ENCODE measurements at places on chromosomes 1 and 21.

DNA sequence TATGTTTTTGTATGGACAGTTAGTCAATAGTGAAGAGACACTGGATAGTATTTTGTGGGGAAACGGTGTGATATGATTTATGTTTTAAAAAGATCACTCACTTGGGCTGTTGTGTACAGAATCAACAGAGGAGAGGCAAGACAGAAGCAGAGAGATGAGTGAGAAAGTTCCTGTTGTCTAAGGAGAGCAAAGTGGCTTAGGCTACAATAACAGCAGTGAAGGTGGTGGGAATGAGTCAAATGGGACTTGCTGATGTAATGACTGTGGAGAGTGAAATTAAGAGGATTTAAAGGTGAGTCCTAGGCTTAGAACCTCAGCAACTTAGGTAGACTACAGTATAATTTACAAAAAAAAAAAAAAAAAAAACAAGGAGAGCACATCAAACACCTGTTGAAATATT, 169.2 kb upstream of the HP1BP3 start:
- no peak for DNase-seq

GRCh38 chr1:94955767-94956632, 29.1 kb upstream of the CNN3 start:
- no peak for DNase-seq

GRCh38 chr1:56331207-56331891, 248.0 kb downstream of the PLPP3 start:
- no peak for DNase-seq

DNA sequence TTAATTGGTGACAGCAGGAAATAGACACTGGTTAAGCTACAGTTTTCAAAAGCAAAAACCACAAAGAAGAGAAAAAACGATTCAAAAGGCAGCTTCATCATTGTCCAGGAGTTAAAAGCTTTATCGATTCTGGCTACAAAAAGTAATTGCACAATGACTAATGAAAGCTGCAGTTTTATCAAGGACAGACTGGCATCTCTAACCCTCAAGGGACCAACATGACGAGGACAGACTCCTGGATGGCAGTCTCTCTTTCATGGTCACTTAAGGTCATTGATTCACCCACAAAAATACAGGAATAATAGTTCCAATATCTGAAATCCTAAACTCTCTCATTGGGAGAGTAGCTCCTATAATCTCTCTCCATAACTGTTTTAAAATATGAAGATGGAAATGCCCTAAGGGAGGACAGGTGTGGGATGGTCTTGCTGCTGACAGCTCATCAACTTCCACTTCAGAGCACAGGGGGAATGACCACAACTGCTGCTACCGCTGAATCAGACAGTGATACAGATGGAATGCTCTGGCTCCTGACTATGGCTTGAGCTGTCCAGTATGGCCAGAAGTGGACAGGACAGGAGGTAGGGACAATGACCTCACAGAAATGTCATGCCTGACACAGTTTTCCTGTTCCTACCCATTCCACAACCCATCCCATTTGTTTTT, 17.4 kb upstream of the CPLANE2 start:
- no peak for DNase-seq

GRCh38 chr21:45265721-45266517, 21.8 kb downstream of the POFUT2 start:
- no peak for DNase-seq

- DNase-seq: no peak
Measured at GRCh38 chr1:177849579-177850290, 120.1 kb downstream of the SEC16B start.

- DNase-seq: no peak
Measured at GRCh38 chr1:14522077-14522925, 76.2 kb upstream of the KAZN start.

DNA sequence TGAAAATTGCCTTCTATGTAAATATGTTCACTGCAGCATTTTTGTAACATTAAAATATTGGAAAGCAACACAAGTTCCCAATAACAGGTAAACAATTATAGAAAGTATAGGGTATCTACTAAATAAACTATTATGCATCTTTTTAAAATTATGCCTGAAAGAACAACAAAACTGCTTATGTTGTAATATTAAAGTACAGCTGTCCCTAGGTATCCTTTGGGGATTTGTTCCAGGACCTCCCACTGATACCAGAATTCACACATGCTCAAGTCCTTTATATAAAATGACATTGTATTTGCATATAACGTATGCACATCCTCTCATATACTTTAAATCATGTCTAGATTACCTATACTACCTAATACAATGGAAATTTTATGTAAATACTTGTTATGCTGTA, 121.8 kb upstream of the TNFSF4 start:
- no peak for DNase-seq

DNA sequence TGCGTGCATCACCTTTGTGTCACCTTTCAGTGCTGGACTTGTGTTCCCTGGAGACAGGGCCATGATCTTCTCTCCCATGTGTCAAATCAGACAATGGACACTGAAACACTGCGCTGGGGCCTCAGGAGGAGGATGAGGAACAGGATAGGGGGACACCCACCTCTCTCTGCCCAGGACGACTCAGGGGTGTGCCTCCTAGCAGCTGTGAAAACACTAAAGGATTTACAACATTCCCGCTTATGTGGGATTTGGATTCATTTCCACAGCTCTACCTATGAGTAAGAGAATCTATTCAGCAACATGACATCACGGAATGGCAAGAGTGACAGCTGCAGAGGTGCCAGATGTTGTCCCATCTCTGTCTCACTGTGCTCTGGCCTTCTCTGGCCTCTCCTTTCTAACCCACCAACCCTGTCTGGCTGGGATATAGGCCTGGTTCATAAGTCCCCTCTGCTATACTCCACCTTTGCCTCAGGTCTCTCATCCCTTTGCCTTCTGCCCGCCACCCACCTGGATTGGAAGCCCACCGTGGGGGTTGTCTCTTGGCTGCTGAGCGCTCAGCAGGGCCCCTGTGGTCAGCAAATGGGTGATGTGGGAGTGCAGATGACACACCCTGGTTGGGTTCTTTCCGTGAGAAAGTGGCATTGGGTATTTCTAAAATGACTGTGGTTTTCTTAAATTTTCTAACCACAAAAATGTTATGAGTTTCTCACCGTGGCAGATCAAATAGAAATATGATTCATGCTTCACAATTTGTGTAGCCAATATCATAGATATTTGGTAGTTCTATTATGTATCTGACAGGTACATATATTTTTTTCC, 47.1 kb upstream of the TLR5 start:
- no peak for DNase-seq

DNA sequence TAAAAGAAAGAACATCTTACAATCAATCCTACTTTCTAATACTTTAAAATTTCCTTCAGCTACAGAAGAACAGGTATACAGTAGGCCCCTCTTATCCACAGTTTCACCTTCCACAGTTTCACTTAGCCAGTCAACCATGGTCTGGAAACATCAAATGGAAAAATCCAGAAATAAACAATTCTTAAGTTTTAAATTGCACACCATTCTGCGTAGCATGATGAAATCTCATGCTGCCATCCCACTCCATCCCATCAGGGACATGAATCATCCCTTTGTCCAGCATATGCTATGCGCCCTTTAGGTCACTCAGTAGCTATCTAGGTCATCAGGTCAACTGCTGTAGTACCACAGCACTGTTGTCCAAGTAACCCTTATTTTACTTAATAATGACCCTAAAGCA, 67.7 kb downstream of the HSF2BP start:
- peak; percentile 32 for DNase-seq

Measured in NCI-H460 (cell line).